ENCODE measurements at places on chromosomes 5 and 9.

DNA sequence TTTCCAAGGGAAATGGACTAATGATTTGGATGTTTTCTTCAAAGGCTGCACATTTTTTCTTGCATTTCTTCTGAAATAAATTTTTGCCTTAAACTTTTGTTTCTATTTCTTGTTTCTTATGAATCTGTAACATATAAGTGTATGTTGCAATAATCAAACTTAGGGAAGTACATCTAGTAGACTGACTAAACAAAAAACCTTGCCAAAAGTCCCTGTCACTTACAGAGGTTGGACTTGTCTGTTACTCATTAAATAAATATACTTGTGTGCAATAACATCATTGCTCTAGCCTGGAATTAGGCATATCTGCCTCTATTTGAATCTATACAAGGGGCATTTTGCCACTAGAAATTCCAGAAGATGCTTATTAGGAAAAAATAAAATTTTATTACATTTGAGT is 56.6 kb downstream of the C6 start:
- no peak overlapping the region for H3K4me3 ChIP-seq
- no peaks in the 10 kb centered on the region for H3K27me3 ChIP-seq
- no peak for DNase-seq

DNA sequence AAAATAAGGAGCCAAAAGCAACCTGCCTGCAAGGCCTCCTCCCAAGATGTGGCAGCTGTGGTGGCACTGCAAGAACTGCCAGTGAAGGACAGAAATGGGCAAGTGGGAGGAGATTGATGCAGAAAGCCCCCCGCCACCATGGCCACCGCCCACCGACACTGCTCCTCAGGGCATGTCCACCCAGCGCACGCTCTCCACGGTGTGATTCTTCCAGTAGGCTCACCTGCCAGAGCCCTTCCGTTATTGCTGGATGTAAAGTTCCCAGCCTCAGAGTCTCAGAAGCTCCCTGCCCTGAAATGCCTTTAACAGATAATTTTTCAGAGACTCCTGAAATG is 155.2 kb upstream of the PHYKPL start:
- DNase-seq: no peak
- H3K27me3 ChIP-seq: peaks cover 45% of the 10 kb centered on the region
- no peak overlapping the region for H3K27ac ChIP-seq
- no peak overlapping the region for H3K4me3 ChIP-seq
- no peaks in the 10 kb centered on the region for H3K36me3 ChIP-seq

GRCh38 chr5:56624751-56625150 is 190.6 kb upstream of the MAP3K1 start:
- H3K27me3 ChIP-seq: no peaks in the 10 kb centered on the region
- H3K36me3 ChIP-seq: peaks cover 9% of the 10 kb centered on the region
- no peak for DNase-seq
- no peaks in the 10 kb centered on the region for H3K4me1 ChIP-seq

- peaks cover 6% of the 10 kb centered on the region for H3K4me1 ChIP-seq
- no peak overlapping the region for H3K4me3 ChIP-seq
- no peaks in the 10 kb centered on the region for H3K36me3 ChIP-seq
- peaks cover 56% of the 10 kb centered on the region for H3K27me3 ChIP-seq
Measured at GRCh38 chr5:530001-530955, 6.0 kb upstream of the SLC9A3 start.

DNA sequence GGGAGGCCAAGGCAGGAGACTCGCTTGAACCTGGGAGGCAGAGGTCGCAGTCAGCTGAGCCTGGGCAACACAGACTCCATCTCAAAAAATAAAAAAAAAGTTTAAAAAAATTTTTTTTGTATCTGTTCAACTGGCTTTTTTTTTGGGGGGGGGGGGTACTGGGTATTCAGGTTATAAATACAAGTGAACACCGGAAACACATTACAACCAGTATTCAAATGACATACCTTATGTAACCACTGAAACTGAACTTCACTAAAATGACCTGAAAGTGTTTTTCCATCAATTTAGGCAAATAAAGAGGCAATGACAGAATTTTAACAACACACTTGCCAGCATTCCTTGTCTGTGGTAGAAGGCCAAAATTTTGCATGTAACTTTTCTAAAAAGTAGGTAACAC is 33.5 kb downstream of the STRBP start:
- no peaks in the 10 kb centered on the region for H3K27me3 ChIP-seq
- peaks cover 7% of the 10 kb centered on the region for H3K4me1 ChIP-seq
- no peaks in the 10 kb centered on the region for H3K36me3 ChIP-seq
- DNase-seq: no peak
- no peak overlapping the region for H3K4me3 ChIP-seq

DNA sequence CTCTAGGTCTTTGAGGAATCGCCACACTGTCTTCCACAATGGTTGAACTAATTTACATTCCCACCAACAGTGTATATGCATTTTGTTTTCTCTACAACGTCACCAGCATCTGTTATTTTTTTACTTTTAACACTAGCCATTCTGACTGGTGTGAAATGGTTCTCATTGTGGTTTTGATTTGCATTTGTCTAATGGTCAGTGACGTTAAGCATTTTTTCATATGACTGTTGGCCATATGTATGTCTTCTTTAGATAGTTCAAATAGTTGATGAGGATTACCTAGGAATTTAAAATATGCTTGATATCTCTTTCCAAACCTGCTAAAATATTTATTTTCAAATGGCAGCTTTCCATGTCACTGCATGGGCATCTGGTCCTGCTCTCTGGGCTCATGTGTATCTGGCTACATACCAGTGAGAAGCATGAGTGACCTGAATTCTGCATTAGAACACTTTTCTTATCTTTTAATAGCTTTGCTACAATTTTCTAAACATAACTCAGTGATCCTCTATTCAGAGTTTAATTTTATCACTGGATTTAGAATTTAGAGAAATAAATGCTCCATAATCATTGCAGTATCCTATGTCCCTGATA is 95.8 kb upstream of the ADAMTS16 start:
- no peak for DNase-seq
- no peaks in the 10 kb centered on the region for H3K27me3 ChIP-seq
- H3K36me3 ChIP-seq: no peaks in the 10 kb centered on the region
- H3K4me3 ChIP-seq: no peak overlapping the region
- no peak overlapping the region for H3K27ac ChIP-seq
- H3K4me1 ChIP-seq: no peaks in the 10 kb centered on the region

DNA sequence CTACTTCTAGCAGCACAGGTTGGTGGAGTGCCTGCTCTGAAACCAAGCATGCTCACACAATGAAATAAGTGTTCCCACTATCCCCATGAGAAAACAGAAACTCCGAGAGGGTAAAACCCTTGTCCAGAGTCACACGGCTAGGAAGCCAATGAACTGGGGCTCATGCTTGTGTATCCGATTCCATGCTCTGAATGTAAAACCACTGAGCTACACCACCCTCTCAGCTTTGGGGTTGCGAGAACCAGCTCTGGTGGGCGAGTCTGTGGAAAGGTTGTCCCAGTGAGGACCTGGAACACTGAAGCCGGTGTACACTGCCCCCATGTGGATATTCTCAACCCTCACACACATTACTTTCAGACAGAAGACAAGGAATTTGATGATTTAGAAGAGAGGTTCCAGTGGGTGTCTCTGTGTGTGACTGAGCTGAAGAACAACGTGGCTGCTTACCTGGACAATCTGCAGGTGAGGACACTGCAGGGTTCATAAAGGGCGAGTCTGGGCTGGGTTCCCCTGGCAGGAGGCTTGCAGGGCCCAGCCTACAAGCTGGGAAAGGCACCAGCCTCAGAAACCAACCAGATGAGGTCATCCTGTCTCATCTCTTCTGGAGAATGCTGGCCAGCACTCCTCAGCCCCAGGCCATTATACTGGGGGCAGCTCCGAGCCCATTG is 37.4 kb downstream of the ARHGEF37 start:
- H3K36me3 ChIP-seq: no peaks in the 10 kb centered on the region
- H3K4me1 ChIP-seq: peaks cover 2% of the 10 kb centered on the region
- H3K27me3 ChIP-seq: no peaks in the 10 kb centered on the region
- H3K4me3 ChIP-seq: no peak overlapping the region

DNA sequence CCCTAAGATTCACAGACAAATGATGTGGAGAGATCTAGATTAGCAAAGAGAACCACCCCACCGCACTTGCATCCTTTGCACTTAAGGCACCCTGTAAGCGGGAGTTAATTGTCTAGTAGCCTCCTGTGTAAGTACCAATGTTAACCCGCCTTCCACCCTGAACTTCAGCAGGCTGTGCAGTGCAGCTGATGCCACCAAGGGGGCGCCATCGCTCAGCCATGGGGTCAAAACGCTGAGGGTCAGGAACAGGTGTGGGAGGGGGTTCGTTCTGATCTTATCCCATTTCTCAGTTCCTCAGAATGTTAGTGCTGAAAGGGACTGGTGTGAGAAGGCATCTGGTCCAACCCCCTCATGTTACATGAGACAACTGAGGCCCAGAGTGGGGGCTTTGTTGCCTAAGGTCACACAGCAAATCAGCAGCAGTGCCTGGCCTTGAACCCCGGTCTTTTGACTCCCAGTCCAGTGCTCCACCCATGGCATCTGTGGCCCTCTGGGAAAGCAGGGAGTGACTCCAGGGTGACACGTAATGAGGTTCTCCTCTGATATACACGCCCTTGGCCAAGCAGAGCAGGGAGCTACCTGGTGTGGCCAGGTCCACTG is 57.3 kb downstream of the CYFIP2 start:
- peaks cover 17% of the 10 kb centered on the region for H3K36me3 ChIP-seq
- DNase-seq: no peak
- no peaks in the 10 kb centered on the region for H3K4me1 ChIP-seq
- no peak overlapping the region for H3K27ac ChIP-seq

- no peak overlapping the region for H3K27ac ChIP-seq
- no peaks in the 10 kb centered on the region for H3K27me3 ChIP-seq
- no peaks in the 10 kb centered on the region for H3K4me1 ChIP-seq
- H3K4me3 ChIP-seq: no peak overlapping the region
Measured at GRCh38 chr9:95399261-95399660, 81.8 kb upstream of the FANCC start.

GRCh38 chr5:73587923-73588322 is 22.4 kb downstream of the UTP15 start:
- no peaks in the 10 kb centered on the region for H3K4me1 ChIP-seq
- no peak overlapping the region for H3K27ac ChIP-seq
- DNase-seq: no peak
- no peak overlapping the region for H3K4me3 ChIP-seq
- no peaks in the 10 kb centered on the region for H3K36me3 ChIP-seq
- H3K27me3 ChIP-seq: peaks cover 4% of the 10 kb centered on the region

GRCh38 chr9:82539856-82540579 is 522.9 kb downstream of the RASEF start:
- H3K4me1 ChIP-seq: no peaks in the 10 kb centered on the region
- no peak overlapping the region for H3K27ac ChIP-seq
- no peaks in the 10 kb centered on the region for H3K36me3 ChIP-seq
- no peak overlapping the region for H3K4me3 ChIP-seq
- peaks cover 3% of the 10 kb centered on the region for H3K27me3 ChIP-seq

DNA sequence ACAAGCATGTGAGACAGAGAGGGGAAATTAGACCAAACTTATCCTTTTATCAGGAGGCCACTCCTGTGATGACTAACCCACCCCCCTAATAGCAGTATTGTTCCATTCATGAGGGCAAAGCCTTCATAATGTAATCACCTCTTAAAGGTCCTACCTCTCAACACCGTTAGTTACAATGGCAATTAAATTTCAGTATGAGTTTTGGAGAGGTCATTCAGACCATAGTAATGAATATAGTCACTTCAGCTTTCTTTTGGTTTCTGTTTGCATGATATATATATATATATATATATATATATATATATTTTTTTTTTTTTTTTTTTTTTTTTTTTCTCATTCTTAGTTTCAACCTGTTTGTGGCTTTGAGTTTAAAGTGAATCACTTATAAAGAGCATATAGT is 10.5 kb downstream of the ADGRV1 start:
- H3K4me1 ChIP-seq: peaks cover 5% of the 10 kb centered on the region
- peaks cover 29% of the 10 kb centered on the region for H3K36me3 ChIP-seq
- DNase-seq: no peak
- H3K27me3 ChIP-seq: no peaks in the 10 kb centered on the region
- no peak overlapping the region for H3K27ac ChIP-seq
- no peak overlapping the region for H3K4me3 ChIP-seq

- H3K4me3 ChIP-seq: no peak overlapping the region
- DNase-seq: no peak
- H3K4me1 ChIP-seq: peaks cover 5% of the 10 kb centered on the region
- no peak overlapping the region for H3K27ac ChIP-seq
- H3K27me3 ChIP-seq: peaks cover 17% of the 10 kb centered on the region
Measured at GRCh38 chr5:174504266-174504726, 220.1 kb upstream of the MSX2 start.

DNA sequence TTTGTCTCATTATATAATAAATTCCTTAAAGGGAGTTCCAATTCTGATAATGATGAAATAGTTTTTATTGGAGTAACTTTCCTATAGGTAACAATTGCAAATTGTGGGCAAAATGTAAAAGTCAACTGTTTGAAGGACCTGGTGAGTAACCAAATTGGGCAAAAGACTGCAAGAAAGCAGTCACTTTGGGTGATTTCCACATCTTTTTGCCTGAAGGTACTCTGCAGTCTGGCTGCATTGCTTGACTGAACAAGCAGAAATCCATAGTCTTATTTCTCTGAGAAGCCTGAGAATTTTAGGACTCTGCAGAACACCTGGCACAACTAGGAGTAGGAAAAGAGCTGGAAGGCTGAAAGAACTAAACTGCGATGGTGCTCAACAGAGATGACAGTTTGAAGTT is 114.9 kb downstream of the HOMER1 start:
- H3K4me1 ChIP-seq: peaks cover 3% of the 10 kb centered on the region
- DNase-seq: no peak
- H3K27me3 ChIP-seq: no peaks in the 10 kb centered on the region

GRCh38 chr9:126630458-126631237 is 16.9 kb downstream of the LMX1B start:
- peaks cover 6% of the 10 kb centered on the region for H3K4me1 ChIP-seq
- no peaks in the 10 kb centered on the region for H3K36me3 ChIP-seq
- no peak overlapping the region for H3K4me3 ChIP-seq
- H3K27ac ChIP-seq: no peak overlapping the region
- peaks cover 81% of the 10 kb centered on the region for H3K27me3 ChIP-seq
- DNase-seq: no peak

DNA sequence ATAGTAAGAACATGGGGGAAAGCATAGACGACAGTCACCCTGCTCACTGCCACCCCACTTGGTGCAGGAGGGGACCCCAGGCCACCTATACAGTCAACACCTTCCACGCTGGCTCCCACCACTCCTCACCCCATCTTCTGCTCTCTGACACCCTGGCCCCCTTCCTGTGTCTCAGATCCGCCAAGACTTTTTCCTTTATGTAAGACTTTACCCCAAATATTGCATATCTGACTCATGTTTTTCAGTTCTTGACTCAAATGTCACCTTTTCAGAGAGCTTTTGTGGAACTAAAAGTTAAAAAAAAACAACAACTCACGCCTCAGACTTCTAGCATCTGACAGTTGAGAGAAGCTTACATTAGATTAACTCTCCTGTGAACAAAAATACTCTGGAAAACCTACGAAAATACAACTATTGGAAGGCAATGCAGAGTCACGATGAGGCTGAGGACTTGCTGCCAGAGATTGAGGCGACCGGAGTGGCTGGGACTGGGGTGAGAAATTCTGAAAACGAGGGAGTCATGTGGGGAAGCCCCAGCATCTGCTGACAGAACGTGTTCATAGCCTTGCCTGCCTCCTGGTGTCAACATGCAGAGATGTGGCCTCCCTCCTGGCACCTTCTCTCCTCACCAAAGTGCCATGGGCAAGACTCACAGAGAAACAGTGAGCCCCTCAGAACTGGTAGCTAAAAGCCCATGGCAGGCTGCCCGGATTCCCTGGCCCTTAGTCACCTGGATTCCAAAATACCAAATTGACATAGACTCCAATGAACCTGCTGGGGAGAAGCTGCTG is 22.4 kb upstream of the FCN2 start:
- no peaks in the 10 kb centered on the region for H3K36me3 ChIP-seq
- H3K27ac ChIP-seq: no peak overlapping the region
- no peak for DNase-seq
- H3K27me3 ChIP-seq: peaks cover 30% of the 10 kb centered on the region
- no peak overlapping the region for H3K4me3 ChIP-seq
